ENCODE measurements at places on chromosomes 1 and 21.
A peak's percentile ranks its signal among the peaks of the same experiment; 100 is the strongest.

- no peak overlapping the region for H3K27ac ChIP-seq
- H3K36me3 ChIP-seq: no peaks in the 10 kb centered on the region
- no peaks in the 10 kb centered on the region for H3K4me1 ChIP-seq
- no peak overlapping the region for H3K4me3 ChIP-seq
- H3K27me3 ChIP-seq: no peaks in the 10 kb centered on the region
These were observed 43.7 kb upstream of the ADAMTS1 start for GRCh38 chr21:26888931-26889330.

DNA sequence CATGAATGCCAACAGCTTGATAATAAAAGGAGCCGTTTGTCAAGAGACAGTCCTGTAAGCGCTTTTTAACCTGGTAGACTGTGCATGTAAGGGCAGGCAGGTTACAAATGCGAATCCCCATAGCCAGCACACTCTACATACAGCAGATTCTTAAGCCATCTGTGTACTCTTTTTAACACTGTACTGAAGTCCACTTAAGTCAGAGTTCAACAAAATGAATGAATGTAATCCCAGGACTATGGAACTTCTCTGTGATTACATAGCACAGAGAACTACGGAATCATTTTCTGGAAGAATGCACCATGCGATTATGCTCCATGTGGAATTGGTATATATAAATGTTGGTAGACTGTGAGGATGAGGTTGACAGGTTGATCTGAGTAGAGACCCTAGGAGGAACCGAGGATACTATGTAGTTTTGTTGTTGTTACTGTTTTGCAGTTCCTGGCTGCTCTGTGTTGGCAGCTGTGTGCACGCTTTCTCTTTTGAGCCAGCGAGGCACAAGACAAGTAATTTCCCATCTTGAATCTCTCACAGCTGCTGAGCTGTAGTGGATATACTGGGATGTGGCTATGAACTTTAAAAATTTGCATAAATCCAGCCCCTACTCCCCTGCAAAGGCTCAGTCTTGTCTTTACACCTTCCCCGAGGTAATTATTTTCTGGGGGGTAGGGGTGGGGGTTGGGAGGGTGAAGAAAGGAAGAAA is 21.9 kb downstream of the LRRC8D start:
- H3K4me3 ChIP-seq: peak overlapping the region; percentile 57
- H3K36me3 ChIP-seq: no peaks in the 10 kb centered on the region
- H3K27me3 ChIP-seq: no peaks in the 10 kb centered on the region
- DNase-seq: no peak
- H3K27ac ChIP-seq: no peak overlapping the region

GRCh38 chr1:179925922-179926849 is 28.4 kb upstream of the CEP350 start:
- peaks cover 2% of the 10 kb centered on the region for H3K36me3 ChIP-seq
- no peaks in the 10 kb centered on the region for H3K27me3 ChIP-seq
- no peak overlapping the region for H3K4me3 ChIP-seq
- no peaks in the 10 kb centered on the region for H3K4me1 ChIP-seq

DNA sequence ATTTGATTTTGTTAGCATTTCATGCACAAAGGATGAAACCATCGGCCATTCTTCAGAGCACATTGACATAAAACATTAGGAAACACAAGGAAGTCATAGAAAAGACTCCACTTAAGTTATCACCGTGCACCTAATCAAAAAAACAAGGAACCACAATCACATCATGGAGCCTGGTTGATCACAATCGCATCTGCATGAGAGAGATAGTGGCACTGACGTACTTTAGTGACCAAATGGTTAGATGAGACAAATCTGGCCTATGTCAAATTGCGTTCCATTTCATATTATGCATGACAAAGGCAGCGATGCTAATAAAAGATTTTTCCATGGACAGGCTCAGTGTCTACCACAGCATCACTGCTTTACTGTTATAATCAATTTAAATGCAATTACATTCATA is 571.8 kb upstream of the ADGRL2 start:
- H3K27me3 ChIP-seq: no peaks in the 10 kb centered on the region
- H3K36me3 ChIP-seq: no peaks in the 10 kb centered on the region
- H3K4me3 ChIP-seq: no peak overlapping the region
- H3K27ac ChIP-seq: no peak overlapping the region

DNA sequence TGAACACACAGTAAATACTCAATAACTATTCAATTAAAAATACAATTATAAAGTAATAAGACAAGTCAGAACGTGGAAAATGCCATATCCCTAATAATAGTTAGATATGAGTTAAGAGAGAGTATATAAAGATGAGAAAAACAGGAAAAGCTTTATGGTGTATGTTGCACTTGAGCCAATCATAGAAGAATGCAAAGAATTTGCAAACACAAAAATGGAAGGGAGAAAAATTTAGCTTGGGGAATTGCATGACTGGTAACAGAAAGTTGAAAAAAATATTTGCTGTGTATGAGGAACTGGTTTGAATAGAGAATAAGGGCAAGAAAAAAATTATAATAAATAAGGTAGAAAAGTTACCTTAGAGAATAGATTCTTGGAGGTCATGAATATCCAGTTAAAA is 739.6 kb upstream of the CXADR start:
- no peak overlapping the region for H3K4me3 ChIP-seq
- H3K4me1 ChIP-seq: no peaks in the 10 kb centered on the region
- H3K27me3 ChIP-seq: no peaks in the 10 kb centered on the region
- H3K27ac ChIP-seq: no peak overlapping the region
- DNase-seq: no peak

DNA sequence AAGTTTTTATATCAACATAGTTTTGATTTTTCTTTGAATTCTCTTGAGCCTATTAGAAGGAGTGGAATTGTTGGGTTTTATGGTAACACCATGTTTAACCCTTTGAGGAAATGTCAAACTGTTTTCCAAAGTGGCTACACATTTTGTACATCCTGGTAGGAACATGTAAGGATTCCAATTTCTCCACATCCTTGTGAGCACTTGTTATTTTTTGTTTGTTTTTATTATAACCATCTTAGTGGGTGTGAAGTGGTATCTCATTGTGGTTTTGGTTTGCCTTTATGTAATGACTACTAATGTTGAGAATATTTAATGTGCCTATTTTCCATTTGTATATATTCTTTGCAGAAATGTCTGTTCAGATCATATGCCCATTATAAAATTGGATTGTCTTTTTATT is 120.5 kb downstream of the FGGY start:
- no peak overlapping the region for H3K27ac ChIP-seq
- no peak overlapping the region for H3K4me3 ChIP-seq
- DNase-seq: no peak
- H3K4me1 ChIP-seq: peaks cover 3% of the 10 kb centered on the region
- no peaks in the 10 kb centered on the region for H3K36me3 ChIP-seq

GRCh38 chr1:22224091-22224490 is 81.2 kb upstream of the WNT4 start:
- H3K27me3 ChIP-seq: no peaks in the 10 kb centered on the region
- no peak overlapping the region for H3K27ac ChIP-seq
- no peaks in the 10 kb centered on the region for H3K36me3 ChIP-seq
- no peak for DNase-seq
- no peak overlapping the region for H3K4me3 ChIP-seq

- no peaks in the 10 kb centered on the region for H3K36me3 ChIP-seq
- H3K27me3 ChIP-seq: no peaks in the 10 kb centered on the region
- H3K4me1 ChIP-seq: no peaks in the 10 kb centered on the region
- no peak for DNase-seq
- H3K27ac ChIP-seq: no peak overlapping the region
These were observed 30.4 kb upstream of the FOXO6 start for GRCh38 chr1:41330588-41331545.

DNA sequence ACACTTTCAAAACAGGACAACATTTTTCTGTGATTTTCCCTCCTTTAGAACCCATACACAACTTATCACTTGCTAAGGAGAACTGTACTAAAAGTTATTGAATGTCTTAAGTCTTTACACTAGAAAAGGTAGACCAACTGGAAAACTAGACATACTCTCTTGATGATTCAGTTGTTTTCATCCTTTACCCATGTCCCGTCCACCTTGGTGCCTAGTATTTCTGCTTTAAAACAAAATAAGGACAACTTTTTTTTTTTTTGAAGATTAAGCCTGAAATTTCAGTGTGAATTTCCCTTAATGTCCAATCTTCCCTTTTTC is 4.5 kb downstream of the CDKN2C start:
- no peaks in the 10 kb centered on the region for H3K36me3 ChIP-seq
- DNase-seq: no peak
- no peaks in the 10 kb centered on the region for H3K4me1 ChIP-seq
- no peak overlapping the region for H3K4me3 ChIP-seq

DNA sequence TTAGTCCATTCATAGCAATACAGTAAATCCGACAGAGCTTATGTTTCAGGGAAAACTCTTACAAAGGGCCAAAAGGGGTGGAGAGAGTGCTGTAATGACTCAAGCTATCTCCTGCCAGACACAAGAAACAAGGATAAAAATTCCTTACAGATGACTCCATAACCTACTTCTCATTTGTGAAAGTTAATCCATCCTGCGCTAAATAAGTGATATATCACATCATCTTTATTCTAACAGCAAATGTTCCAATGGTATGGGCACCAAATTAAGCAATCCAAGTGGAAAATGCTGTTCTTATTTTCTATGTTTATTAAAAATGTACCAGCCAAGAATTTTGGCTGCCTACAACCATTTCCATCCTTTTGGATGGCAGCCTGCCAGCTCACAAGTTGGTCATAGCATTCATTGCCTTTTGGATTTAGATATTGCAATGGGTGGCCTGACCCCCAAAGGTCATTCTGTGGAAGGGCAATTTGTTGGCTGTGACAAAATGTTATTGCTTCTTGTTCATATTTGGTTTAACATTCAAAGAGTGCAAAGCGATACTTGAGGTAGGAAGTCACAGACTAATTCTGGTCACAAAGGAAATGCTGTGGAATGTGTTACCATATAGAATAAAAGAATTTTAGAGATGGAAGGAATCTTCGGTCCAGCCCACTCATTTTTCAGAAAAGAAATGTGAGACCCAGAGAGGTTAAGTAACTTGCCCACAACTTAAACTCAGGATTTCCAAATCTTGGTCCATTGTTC is 2.8 kb upstream of the ENAH start:
- no peaks in the 10 kb centered on the region for H3K36me3 ChIP-seq
- DNase-seq: peak; percentile 73
- no peak overlapping the region for H3K4me3 ChIP-seq
- no peaks in the 10 kb centered on the region for H3K27me3 ChIP-seq
- H3K4me1 ChIP-seq: peaks cover 5% of the 10 kb centered on the region
- H3K27ac ChIP-seq: peak overlapping the region; percentile 94

DNA sequence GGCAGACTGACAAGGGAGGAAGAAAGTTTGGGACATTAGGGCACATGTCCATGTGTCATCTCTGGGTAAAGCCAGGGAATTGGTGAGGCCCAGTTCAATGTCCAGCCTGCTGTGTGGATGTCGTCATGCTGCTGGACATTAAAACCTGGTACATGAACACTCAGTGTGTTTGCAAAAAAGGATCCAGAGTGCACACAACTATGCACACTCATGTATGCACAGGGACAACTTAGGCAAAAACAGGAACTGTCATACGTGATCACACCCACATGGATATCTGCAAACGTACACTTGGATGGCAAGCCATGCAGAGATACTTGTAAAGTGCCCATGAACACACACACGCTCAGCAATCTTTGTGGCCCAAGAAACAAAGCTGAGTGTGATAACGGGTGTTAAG is 47.9 kb upstream of the NEK2 start:
- no peaks in the 10 kb centered on the region for H3K4me1 ChIP-seq
- no peak for DNase-seq
- H3K27me3 ChIP-seq: no peaks in the 10 kb centered on the region
- no peaks in the 10 kb centered on the region for H3K36me3 ChIP-seq
- no peak overlapping the region for H3K4me3 ChIP-seq

- no peaks in the 10 kb centered on the region for H3K4me1 ChIP-seq
- peak; percentile 95 for DNase-seq
- H3K27ac ChIP-seq: no peak overlapping the region
- H3K27me3 ChIP-seq: no peaks in the 10 kb centered on the region
- H3K4me3 ChIP-seq: peak overlapping the region; percentile 9
- no peaks in the 10 kb centered on the region for H3K36me3 ChIP-seq
These were observed 81.8 kb downstream of the RUNX3 start for GRCh38 chr1:24847995-24848881.

DNA sequence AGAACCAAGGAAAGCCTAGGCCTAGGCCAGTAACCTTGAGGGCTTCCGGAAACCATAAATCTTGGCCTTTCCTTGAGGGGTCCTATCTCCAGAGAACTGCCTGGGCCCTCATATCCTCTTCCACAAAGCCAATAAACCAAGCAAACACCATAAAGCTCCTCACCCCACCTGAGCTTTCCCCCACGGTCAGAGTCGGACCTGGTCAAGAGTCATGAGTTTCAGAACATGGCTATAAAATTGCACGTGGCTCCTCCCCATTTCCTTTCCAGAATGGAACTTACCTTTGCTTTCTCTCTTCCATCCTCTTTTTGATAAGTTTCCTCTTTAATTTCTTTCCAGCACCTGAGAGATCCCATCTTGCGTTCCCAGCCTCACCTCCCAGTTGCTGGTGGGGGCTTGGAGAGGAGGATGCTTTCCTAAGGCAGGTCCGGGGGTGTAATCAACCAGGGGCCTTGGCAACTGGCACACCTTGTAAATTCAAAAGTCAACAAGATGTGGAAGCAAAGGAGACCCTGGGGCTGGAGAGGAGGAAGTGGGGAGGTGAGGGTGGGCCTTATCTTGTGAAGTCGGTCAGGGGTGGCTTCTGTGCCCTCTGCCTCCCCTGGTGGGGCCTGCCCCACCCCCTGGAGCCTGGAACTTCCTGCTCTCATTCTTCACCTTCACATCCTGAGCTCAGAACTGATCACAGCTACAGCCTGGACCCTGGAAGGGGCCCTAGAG is 259.9 kb downstream of the FOXD2 start:
- H3K36me3 ChIP-seq: no peaks in the 10 kb centered on the region
- no peak for DNase-seq
- H3K4me3 ChIP-seq: no peak overlapping the region
- H3K4me1 ChIP-seq: no peaks in the 10 kb centered on the region

GRCh38 chr1:157580179-157580827 is 17.6 kb downstream of the FCRL4 start:
- H3K27ac ChIP-seq: no peak overlapping the region
- no peaks in the 10 kb centered on the region for H3K4me1 ChIP-seq
- DNase-seq: no peak
- H3K27me3 ChIP-seq: no peaks in the 10 kb centered on the region
- no peak overlapping the region for H3K4me3 ChIP-seq
- no peaks in the 10 kb centered on the region for H3K36me3 ChIP-seq

DNA sequence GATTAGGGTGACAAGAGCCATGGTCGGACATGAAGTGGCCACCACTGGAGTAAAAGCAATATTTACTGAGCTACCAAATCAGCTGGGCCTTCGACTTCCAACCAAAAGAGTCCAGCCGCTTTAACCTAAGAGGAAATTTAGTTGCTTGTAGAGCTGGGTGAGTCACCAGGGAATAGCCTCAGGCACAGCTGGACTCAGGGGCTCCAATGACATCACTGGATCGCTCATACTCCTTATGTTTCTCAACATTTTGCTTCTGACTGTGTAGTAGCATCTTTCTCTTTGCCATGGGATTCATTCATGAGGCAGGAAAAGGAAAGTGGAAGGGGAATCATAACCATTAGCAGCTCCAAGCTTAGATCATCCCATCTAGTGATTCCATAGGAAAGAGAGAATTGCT is 664.4 kb downstream of the MATN1 start:
- no peaks in the 10 kb centered on the region for H3K36me3 ChIP-seq
- no peak overlapping the region for H3K27ac ChIP-seq
- H3K27me3 ChIP-seq: no peaks in the 10 kb centered on the region
- DNase-seq: no peak

- no peaks in the 10 kb centered on the region for H3K36me3 ChIP-seq
- no peak for DNase-seq
- no peak overlapping the region for H3K4me3 ChIP-seq
- H3K4me1 ChIP-seq: no peaks in the 10 kb centered on the region
- H3K27ac ChIP-seq: no peak overlapping the region
These were observed 232.7 kb downstream of the TTLL7 start for GRCh38 chr1:83766241-83766691.

- no peaks in the 10 kb centered on the region for H3K27me3 ChIP-seq
- no peak overlapping the region for H3K4me3 ChIP-seq
- H3K4me1 ChIP-seq: no peaks in the 10 kb centered on the region
- no peak for DNase-seq
These were observed 58.0 kb downstream of the CLIC6 start for GRCh38 chr21:34726627-34727337.
